Fibroblast of skin of right quadriceps (primary cell): ENCODE measurements at places on chromosomes 5 and 9.

- no peak for DNase-seq
Measured at GRCh38 chr5:14723701-14724132, 59.2 kb downstream of the OTULIN start.

DNA sequence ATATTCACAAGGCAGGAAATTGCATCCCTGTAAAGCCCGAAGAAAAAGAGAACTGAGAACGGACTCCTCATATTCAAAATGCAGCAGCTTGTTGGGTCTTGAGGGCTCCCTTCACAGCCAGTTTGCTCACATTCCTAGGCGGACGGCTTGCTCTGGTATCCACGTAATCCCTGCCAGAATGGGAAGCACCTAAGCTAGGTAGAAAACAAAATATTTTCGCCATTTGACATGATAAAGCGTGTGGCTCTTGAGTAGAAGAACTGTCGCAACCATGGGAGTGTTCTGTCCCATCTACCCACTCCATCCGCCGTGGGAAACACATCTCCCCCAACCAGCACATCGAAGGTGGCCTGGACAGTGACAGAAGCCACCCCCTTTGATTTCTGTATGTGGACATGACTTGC lies 183.1 kb downstream of the GAS1 start:
- no peak for DNase-seq

DNA sequence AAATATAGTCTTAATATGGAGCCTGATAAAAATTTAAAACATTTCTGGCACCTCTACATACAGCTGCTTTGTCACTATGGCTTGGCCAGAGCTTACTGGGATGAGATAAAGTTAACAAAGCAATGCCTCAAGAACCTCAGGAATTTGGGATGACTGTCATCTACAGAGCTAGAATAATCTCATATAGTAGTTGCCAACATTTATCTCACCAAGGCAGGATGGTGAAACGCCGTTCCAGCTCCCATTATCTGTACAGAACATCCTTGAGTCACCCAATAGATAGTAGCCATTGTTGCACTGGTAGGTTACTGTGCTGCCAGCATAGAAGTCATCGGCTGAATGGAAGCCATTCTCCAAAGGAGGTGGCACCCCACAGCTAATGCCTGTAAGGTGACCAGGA lies 94.6 kb upstream of the TXNDC8 start:
- peak; percentile 37 for DNase-seq

DNA sequence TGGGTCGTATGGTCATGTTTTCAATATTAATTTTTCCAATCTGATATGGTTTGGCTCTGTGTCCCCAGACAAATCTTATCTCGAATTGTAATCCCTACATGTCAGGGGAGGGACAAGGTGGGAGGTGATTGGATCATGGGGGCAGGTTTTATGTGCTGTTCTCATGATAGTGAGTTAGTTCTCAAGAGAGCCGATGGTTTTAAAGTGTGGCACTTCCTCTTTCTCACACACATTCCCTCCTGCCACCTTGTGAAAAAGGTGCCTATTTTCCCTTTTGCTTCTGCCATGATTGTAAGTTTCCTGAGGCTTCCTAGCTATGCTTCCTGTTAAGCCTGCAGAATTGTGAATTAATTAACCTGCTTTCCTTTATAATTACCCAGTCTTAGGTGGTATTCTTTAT lies 309.1 kb upstream of the GRIN3A start:
- no peak for DNase-seq
